Cardiac atrium fibroblast (primary cell): ENCODE measurements at places on chromosomes 7 and 10. TPM values are rescaled to one million over a fixed set of nuclear protein-coding genes. Genes with fewer than 3 reads are reported as not detected.

SVOPL gene
- not detected in 2 replicates for total RNA-seq

AKR1C8 gene
- total RNA-seq = not detected in 2 replicates

STARD3NL gene
- 37.9 and 52.3 TPM in 2 replicates for total RNA-seq

GNG11 gene
- 113 and 138 TPM in 2 replicates for total RNA-seq

UBE3C gene
- 68.6 and 72.9 TPM in 2 replicates for total RNA-seq

NOS3 gene
- total RNA-seq = 5.4 and 18.6 TPM in 2 replicates

TEX36 gene
- total RNA-seq = not detected in 2 replicates

LEP gene
- total RNA-seq = under 0.01 and 0.16 TPM in 2 replicates

UNCX gene
- total RNA-seq = not detected in 2 replicates

SPDYE6 gene
- not detected in 2 replicates for total RNA-seq

MYPN gene
- total RNA-seq = 0.32 TPM in 1 of 2 replicates, not detected in the other

ARHGEF5 gene
- total RNA-seq = 2.6 and 3.4 TPM in 2 replicates

POMZP3 gene
- total RNA-seq = 4.2 TPM in 2 replicates

ARHGEF35 gene
- 0.65 TPM in 1 of 2 replicates, not detected in the other for total RNA-seq

ANXA8 gene
- 0.16 and 0.54 TPM in 2 replicates for total RNA-seq

SUMF2 gene
- 144 and 152 TPM in 2 replicates for total RNA-seq

DENND11 gene
- 3.8 and 4.4 TPM in 2 replicates for total RNA-seq

HMX3 gene
- not detected in 2 replicates for total RNA-seq

GHRHR gene
- total RNA-seq = not detected in 2 replicates

FOXI2 gene
- not detected in 2 replicates for total RNA-seq

CLDN12 gene
- 14.7 and 14.8 TPM in 2 replicates for total RNA-seq

ITGA8 gene
- 10.1 and 16.0 TPM in 2 replicates for total RNA-seq

INA gene
- total RNA-seq = 0.36 and 0.97 TPM in 2 replicates

OR2A7 gene
- total RNA-seq = not detected in 2 replicates

RBP3 gene
- not detected in 2 replicates for total RNA-seq

CHN2 gene
- 0.16 and 1.8 TPM in 2 replicates for total RNA-seq

TRIM74 gene
- not detected in 2 replicates for total RNA-seq

AGAP3 gene
- total RNA-seq = 33.0 and 41.3 TPM in 2 replicates

SMKR1 gene
- not detected in 2 replicates for total RNA-seq

IL6 gene
- 184 and 291 TPM in 2 replicates for total RNA-seq

VSTM4 gene
- total RNA-seq = 3.1 and 3.6 TPM in 2 replicates

SPAM1 gene
- not detected in 2 replicates for total RNA-seq

DLX6 gene
- total RNA-seq = not detected in 2 replicates

APBB1IP gene
- 0.16 and 0.18 TPM in 2 replicates for total RNA-seq

MRPL43 gene
- total RNA-seq = 75.7 and 78.3 TPM in 2 replicates

TMEM225B gene
- 1.1 TPM in 1 of 2 replicates, not detected in the other for total RNA-seq

MSMB gene
- not detected in 2 replicates for total RNA-seq

HOXA10 gene
- total RNA-seq = under 0.01 TPM in 1 of 2 replicates, not detected in the other

MICU1 gene
- 33.6 and 36.0 TPM in 2 replicates for total RNA-seq

PRPS1L1 gene
- not detected in 2 replicates for total RNA-seq

IFIT3 gene
- total RNA-seq = 8.5 and 14.7 TPM in 2 replicates

TSPAN33 gene
- 0.65 TPM in 1 of 2 replicates, not detected in the other for total RNA-seq

INTS1 gene
- 52.8 and 63.5 TPM in 2 replicates for total RNA-seq

PON2 gene
- 96.8 and 117 TPM in 2 replicates for total RNA-seq

KCND2 gene
- total RNA-seq = 0.18 and 0.32 TPM in 2 replicates

HOXA5 gene
- not detected in 2 replicates for total RNA-seq

CTAGE6 gene
- not detected in 2 replicates for total RNA-seq

CPN1 gene
- not detected in 2 replicates for total RNA-seq

NODAL gene
- not detected in 2 replicates for total RNA-seq

HMX2 gene
- total RNA-seq = not detected in 2 replicates

CYP3A7 gene
- total RNA-seq = not detected in 2 replicates

MMP21 gene
- not detected in 2 replicates for total RNA-seq

ASB15 gene
- not detected in 2 replicates for total RNA-seq
